Stimulated activated naive B cell treated with anti-CD40 and anti-IgM and Interleukin-4, amounts not matched to agents 10 μg/mL and 1 μg/mL and 100 μg/mL, for 72 hours (primary cell): ENCODE measurements at places on chromosomes 7 and 10.

DNA sequence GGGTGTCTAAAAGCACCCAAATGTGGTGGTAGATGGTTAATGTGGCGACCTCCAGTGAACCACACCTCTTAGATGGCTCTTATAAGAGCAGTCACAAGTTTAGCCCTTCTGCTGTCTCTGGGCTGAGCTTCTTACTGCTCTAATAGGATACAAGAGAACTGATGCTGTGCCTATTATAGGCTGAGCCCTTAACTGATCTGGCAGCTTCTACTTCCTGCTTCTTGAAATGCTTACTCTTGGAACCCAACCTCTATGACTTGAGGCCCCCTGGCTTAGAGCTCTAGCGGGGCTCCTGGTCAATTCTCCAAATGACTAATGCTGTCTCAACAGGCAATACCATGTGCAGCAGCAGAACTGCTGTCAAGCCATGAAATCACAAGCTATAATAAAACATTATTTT lies 35.0 kb upstream of the LSM8 start:
- DNase-seq, result no peak

GRCh38 chr10:5411941-5412276 lies 448 bp upstream of the NET1 start:
- DNase-seq, result no peak

DNA sequence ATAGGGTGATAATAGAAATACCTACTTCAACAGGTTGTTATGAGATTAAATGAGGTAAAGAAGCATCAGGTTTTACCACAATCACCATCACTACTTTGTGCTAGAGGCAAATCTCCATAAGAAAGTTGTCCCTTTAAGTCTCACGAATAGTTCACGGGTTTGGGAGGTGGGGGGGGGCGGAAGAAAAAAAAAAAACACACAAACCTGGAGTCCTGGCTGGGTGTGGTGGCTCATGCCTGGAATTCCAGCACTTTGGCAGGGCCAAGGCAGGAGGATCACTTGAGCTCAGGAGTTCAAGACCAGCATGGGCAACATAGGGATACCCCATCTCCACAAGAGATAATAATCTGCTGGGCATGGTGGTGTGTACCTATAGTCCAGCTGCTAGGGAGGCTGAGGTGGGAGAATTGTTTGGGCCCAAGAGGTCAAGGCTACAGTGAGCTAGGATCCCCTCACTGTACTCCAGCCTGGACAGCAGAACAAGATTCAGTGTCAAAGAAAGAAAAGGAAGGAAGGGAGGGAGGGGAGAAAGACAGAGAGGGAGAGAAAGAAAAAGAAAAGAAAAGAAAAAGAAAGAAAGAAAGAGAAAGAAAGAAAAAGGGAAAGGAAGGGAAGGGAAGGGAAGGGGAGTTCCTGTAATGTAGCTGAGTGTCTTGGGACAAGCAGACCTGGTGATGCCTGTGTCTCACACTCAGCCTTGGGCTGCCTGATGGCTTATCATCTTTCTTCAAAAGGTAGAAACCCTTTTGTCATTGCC lies 231.4 kb downstream of the CREB5 start:
- DNase-seq, result no peak

- DNase-seq, result no peak
Measured at GRCh38 chr7:47093320-47094234, 488.3 kb downstream of the TNS3 start.

DNA sequence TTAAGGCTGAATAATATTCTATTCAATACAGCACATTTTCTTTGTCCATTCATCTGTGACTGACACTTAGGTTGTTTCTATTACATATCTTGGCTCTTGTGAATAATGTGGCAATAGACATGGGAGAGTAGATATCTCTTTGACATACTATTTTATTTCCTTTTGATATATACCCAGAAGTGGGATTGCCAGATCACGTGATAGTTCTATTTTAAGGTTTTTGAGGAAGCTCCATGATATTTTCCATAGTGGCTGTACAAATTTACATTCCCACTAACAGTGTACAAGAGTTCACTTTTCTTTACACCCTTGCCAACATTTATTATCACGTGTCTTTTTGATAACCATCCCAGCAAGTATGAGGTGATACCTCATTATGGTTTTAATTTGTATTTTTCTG lies 1114.7 kb downstream of the CNTNAP2 start:
- no peak for DNase-seq

DNA sequence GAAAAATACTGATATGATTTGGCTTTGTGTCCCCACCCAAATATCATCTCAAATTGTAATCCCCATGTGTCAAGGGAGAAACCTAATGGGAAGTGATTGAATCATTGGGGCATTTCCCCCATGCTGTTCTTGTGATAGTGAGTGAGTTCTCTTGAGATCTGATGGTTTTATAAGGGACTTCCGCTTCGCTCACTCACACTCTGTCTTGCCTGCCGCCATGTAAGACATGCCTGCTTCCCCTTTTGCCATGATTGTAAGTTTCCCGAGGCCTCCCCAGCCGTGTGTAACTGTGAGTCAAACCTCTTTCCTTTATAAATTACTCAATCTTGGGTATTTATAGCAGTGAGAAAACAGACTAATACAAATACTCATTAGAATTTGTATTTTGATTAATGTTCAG lies 5.1 kb upstream of the MRPS17 start:
- no peak for DNase-seq

GRCh38 chr10:132163278-132163765 lies 23.4 kb upstream of the DPYSL4 start:
- no peak for DNase-seq
